ENCODE measurements at places on chromosomes 3 and 15.

DNA sequence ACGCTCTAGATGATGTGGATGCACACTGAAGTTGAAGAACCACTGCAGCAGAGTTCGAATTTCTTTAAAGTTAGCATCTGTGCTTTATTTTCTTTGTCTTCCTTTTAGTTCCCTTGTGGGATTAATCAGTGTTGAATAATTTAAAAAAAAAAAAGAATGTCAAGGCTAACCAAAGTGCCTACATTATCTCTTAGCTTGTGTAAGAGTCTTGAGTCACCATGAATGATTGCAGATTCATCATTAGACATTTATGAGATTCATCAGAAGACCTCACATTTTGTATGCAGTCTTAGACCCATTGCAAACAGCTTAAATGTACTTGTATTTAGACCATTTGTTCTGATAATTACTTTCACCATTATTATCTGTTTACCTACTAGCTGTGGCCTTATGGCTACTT is 182.2 kb downstream of the FNDC3B start:
- no peak for DNase-seq

DNA sequence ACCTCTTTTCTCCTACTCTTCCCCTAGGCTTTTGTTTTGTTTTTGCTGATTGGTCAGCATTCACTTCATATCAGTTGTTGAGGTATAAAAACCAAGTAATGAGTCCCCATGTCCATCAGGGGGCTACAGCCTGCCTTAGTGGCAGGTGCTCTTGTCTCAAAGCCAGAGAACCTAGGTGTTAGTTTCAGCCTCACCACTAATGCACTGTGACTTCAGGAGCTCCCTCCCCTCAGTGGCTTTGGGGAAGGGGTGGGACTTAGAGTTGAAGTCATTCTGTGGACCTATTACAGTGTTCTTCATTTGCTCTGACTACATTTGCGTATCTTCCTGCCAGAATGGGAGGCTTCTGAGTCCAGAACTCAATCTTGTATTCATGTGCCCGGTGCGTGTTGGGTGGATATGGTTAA is 41.6 kb downstream of the NR2C2 start:
- no peak for DNase-seq

GRCh38 chr3:121871430-121871829 is 22.8 kb upstream of the SLC15A2 start:
- no peak for DNase-seq

DNA sequence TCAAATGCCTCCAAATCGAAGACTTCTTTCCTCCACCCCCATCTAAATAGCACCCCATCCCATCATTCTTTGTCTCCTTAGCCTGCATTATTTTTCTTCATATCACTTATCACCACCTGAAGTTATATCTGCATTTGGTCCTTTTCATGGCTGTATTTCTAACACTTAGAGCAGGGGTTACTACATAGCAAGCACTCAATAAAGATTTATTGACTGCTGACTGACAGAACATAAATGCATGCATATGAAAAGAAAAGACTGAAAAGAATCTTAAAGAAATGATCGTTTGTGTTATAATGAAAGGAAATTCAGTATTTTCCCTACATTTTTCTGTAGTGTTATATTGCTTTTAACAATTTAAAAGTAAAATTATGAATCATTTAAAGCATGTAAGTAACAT is 1.4 kb downstream of the LRRC31 start:
- no peak for DNase-seq

DNA sequence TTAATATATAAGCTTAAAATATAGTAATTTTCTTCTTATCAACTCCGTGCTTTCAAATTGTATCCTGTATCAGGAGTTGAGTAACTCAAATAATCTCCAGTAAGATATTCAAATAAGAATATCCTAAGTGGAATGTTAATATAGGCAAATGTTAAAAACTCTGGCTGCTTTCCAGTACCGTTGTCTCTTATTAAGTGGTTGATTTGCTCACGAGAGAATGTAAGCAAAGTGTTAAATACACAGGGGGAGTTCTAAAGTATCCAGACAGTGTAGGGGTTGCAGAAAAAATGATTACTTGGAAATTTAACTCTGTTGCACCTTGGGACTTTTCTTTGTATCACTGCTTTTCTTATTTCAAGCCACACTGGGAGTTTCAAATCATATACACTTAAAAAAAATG is 478.9 kb upstream of the TBL1XR1 start:
- peak; percentile 15 for DNase-seq

GRCh38 chr3:48656061-48656840 is 6.4 kb downstream of the CELSR3 start:
- DNase-seq = no peak

DNA sequence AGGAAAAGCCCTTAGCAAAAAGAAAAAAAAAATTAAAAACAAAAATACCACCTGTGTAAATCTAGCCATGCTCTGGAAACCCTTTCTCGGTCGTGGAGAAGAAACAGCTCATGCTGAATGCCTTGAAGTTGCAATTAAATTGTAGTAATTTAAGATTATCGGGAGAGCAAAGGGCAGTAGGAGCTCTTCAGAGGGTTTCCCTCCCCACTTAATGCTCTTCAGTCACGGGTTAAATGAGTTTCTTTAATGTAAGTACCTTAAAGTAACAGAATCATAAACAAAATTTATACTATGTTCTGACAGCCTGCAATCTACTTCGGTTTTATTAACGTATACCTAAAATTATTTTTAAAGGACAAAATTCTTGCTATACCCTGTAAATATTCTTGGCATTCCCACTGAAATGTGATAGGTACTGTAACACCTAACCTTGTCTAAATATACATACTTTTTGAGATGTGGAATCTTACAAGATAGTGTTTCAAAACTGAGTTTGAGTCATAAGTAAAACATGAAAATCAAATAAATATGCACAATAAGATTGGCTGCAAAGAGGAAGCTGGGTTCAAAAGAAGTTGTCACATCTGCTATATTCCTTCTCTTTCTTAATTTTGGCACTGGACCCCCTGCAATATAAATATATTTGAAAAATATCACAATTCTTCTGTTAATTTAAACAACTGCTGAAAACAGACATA is 5.3 kb downstream of the FOXP1 start:
- DNase-seq = no peak

DNA sequence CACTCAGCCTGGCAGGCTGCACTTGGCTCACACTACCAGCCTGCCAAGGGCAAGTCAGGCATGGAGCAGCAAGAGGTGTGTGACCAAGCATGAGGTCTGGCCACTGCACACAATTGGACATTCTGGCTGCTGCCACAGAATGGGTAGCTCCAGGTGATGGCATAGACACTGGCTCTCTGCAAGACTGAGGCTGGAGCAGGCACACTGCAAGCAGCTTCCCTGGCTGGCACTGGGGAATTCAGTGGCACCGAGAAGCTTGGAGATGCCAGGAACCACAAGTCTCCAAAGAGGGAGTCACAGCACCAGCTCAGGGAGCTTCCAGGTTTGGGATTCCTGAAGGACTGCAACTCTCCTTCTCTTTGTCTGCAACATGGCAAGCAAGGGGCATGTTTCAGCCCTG is 42.0 kb upstream of the KCNH8 start:
- no peak for DNase-seq

DNA sequence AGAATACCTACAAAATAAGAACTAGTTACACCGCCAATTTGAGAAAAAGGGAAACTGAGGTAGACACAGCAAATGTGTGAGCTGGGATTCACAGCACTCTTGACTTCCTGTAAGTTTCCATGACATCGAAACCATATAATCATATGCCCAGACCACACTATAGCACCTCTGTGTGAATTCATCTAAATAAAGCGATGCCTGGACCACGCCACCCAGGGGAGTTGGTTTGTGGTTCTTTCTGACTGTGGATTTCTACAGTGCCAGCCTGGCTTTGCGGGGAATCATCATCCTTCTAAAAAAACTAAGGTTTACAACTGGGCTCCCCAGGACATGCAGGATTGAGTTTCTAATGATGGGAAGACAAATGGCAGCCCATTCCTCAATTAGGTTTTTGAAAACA is 23.5 kb upstream of the CA12 start:
- no peak for DNase-seq

DNA sequence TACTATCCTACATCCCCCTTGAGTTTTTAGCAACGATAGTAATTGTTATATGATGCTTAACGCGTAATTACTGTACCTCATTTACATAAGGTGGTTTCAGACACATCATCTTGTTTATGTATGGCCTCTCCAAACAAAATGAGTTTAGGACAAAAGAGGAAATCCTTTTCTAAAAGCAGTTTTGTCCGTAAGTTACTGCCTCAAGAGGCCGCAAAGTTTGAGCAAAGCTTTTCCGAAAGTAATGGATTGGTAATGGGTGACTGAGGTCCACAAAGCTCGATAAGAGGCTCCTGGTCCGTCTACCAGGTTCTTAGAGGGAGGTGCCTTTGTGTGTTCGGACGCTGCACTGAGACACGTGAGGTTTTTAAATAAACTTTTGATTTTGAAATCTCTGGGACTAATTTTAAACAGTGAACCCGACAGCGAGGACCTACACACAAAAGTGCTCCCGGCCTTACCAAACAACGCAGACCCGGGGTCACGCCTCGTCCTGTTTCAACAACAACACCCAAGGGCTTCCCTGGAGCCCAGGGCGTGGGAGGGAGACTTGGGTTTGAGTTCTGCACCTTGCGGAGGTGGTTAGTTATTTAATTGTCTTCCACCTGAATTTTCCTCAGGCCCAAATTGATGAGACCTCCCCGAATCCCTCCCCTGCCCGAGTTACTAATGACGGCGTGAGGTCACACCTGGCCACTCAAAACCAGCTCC is 456 bp upstream of the C15orf61 start:
- DNase-seq = no peak

DNA sequence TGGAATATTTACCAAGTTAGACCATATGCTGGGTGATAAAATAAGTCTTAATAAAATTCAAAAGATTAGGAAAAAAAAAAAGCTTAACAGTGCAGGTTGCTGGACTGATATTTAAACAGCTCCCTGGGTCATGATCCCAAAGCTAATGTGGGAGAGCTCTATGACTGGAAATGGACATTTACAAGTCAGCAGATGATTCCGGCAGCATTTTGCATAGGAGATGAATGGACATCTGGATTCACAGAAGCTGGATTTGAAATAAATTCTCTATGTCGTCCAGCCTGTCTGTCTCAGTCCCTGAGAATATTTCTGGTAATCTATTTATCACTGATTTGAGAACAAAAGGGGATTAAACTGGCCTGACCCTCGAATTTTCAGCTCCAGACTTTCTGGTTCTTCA is 52.3 kb upstream of the KLHL25 start:
- DNase-seq = no peak

DNA sequence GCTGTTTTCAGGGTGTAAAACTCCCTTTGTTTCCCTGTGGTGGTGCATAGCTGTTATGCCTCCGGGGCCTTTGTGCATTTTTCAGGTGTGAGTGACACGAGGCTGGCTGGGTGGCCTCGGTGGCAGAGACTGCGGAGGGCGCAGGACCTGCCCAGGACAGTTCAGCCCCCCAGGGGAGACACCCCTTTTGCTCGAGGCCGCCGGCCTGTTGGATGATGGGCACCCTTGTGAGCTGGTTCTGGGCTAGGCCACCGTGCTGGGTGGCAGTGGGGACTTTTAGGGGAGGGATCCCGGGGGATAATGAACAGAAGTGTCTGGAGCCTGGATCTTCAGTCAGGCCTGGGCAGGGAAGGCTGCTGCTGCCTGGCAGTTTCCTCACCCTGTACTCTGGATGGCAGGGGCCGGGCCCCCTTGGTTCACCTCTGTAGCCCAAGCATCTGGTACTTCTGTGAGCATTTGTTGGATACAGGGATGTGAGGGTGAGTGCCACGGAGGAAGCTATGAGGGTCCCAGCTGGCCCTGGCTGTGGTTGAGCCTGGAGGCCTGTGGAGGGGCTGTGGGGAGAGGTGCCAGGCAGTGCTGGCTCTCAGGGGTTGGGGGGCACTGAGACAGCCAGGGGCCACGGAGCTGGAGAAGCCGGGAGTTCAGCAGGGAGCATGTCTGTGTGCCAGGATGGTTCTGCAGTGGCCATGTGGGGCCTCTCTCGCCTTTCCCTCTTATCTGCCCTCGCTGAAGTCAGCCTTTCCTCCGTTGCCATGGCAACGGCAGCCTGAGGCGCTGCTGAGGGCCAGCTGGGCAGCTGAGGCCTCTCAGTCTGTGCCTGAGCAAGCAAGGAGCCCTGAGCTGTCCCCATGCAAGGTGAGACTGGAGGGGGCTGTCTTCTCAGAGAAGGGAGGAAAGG is 49.0 kb downstream of the KY start:
- peak; percentile 68 for DNase-seq

GRCh38 chr3:25171118-25171807 is 256.8 kb upstream of the RARB start:
- DNase-seq = no peak

DNA sequence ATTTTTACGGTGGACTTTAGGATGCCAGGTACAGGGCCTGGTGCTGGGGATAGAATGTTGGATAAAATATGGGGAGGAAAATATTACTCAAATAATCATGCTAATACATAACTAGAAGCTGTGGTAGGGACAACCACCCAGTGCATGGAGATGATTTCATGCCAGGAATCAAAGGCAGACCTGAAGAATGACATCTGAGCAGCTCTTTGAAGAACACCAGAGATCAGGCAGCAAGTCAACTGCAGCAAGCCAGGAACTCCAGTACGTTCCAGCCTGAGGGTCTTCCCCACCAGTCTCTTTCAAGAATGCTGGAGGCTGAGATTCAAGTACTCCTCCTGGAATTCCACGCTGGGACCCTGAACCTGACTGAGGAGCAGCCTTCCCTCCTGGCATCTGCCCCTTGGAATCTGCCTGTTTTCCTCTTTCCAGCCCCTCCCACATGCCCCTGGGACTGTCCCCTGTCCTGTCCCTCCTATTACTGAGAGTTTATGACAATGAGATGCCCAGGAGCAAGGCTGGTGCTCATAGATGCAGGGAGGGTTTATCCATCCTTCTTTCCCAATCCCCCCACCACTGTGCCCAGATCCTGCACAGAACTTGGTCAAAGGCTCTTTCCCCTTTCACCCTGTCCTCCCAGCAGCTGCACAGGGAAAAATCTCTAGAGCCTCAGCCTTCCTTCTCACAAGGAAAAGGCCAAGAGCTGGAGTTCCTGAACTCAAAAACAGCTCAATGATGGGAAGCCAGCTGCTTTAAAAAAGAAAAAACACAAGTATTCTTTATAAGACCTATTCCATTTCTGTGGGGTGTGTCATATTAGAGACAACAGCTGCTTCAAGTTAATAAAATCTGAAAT is 68.0 kb downstream of the PDZRN3 start:
- no peak for DNase-seq

DNA sequence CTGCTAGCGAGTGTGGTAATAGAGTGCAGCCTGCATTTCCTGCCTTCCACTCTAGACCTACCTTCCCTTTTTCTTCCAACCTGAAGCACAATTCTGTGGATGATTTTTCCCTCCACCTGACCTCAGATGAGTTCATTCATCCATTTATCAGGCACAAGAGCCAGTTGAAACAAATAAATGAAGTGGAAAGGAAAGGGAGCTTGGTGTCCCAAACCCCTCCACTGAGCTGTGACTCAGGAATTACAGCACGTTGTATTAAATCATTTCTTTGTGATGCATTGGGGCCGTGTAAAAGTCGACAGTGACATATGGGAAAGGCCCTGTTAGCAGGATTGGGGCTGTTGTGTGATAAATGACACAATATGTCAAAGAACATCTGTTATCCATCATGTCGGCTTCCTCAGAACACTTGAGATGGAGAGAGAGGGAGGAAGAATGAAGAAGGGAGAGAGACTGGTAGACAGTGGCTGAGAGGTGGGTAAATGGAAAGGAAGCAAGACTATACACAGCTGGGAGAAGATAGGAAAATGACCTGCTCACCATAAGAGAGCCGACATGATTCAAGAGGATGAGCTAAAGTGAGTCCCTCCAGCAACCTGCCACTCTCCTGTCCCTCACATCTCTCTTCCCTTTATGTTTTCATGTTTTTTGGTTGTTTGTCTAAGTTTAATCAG is 366.0 kb downstream of the AGBL1 start:
- no peak for DNase-seq

Measured in NCI-H1105 (cell line).